ENCODE measurements at places on chromosomes 11 and 22. TPM values are rescaled to one million over a fixed set of nuclear protein-coding genes. Genes with fewer than 3 reads are reported as not detected.

The NRIP3 gene
- 11.1 TPM for total RNA-seq

The SLC35F2 gene
- total RNA-seq, result 42.9 TPM

The DGAT2 gene
- total RNA-seq, result 10.3 TPM

DNA sequence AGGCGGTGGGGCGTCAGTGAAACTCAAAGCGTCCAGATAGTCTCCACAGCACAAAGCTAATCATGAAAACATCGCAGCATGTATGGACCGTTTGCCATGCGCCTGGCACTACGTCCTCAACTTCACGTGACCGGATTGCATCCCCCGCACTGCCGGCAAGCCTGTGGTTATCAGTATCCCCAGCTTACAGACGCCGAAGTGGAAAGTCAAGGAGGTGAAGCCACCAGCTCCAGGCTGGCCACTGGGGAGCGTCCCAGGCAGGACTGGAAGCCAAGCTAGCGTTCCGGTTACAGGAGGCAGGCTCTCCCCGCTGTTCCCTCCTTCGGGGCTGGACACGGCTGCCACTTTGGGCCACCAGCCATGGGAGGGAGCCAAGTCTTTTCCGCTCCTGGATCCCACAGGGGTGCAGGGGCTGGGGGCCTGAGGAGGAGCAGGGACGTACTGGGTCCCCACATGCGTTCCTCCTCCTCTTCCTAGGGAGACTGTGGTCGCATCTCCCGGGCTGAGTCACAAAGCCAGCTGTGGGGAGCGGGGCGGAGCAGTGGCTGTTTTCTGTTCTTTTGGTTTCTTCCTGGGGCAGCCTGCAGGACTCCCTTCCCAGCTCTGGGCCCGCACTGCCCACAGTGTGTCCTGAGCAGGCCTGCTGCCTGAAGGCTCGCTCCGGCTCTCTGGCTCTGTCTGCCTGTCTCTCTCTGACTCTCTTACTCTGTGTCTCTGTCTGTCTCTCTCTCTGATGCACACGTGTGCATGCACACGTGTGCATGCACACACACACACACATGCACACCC is 4.3 kb upstream of the OSBPL5 start:
- peak; percentile 38 for DNase-seq

DNA sequence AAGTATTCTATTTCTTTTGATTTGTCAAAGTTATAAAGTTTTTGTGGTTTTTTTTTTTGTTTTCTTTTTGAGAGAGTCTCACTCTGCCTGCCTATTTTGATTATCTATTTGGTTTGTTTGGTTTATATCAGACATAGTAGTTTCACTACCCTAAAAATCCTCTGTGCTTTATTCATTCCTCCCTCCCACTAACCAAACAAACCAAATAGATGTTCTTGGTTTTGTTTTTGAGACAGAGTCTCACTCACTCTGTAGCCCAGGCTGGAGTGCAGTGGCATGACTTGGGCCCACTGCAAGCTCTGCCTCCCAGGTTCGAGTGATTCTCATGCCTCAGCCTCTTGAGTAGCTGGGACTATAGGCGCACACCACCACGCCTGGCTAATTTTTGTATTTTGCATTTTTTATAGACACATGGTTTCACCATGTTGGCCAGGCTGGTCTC is 67.9 kb downstream of the ENTHD1 start:
- no peak for DNase-seq

DNA sequence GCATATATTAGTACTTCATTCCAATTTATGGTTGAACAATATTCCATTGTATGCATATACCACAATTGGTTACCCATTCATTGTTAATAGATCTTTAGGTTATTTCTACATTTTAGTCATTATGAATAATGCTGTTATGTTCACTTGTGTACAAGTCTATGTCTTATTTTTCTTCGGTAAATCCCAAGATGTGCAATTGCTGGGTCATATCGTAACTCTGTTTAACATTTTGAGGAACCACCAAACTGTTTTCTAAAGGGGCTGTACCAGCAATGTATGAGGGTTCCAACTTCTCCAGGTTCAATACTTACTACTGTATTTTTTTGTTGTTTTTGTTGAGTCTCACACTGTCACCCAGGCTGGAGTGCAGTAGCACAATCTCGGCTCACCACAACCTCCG is 33.1 kb downstream of the NUP98 start:
- DNase-seq, result no peak

DNA sequence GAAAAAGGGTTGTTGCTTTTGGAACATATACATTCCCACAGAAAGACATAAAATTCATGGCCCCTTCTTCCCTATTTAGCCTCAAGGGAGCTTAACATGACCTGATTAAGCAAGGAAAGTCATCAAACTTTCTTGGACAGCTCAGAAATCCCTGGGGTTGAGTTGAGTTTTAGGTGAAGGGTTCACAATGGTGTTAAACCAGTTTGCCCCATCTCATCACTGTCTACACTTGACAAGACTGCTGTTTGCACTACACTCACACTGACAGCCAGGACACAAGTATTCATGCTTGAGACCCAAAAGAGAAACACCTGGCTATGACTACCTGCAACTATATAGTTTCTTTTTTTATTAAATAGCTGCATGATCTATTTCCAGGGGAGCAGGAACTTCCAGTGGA is 209.8 kb upstream of the TMEM45B start:
- no peak for DNase-seq

DNA sequence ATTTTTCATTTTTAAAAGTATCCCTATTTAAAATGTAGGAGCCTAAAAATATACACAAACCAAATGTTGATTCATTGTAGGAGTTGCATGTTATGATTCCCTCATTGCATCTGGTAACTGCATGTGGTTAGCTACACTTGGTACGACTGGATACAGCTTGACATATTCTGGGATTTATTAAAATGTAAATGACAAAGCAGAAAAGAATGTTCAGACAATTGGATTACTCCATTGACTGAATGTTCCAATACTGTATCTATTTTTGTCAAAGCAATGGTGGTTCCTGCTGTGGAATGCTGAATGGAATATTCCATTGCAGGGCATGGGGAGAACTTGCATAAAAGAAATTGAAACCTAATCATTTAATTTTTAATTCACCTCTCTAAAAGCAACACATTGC is 30.8 kb downstream of the BLID start:
- peak; percentile 10 for DNase-seq

GRCh38 chr11:63832336-63832735 is 6.6 kb upstream of the MARK2 start:
- no peak for DNase-seq

- peak; percentile 26 for DNase-seq
These were observed 16.4 kb upstream of the UPK3A start for GRCh38 chr22:45268167-45268957.

- DNase-seq, result no peak
These were observed 3.4 kb downstream of the YPEL4 start for GRCh38 chr11:57646194-57646798.

GRCh38 chr11:78131956-78132355 is 7.5 kb downstream of the ALG8 start:
- DNase-seq, result no peak

- DNase-seq, result no peak
These were observed 13.4 kb downstream of the TTLL12 start for GRCh38 chr22:43173566-43173965.

- DNase-seq, result no peak
These were observed 155.8 kb upstream of the POU2AF2 start for GRCh38 chr11:111089759-111090158.

DNA sequence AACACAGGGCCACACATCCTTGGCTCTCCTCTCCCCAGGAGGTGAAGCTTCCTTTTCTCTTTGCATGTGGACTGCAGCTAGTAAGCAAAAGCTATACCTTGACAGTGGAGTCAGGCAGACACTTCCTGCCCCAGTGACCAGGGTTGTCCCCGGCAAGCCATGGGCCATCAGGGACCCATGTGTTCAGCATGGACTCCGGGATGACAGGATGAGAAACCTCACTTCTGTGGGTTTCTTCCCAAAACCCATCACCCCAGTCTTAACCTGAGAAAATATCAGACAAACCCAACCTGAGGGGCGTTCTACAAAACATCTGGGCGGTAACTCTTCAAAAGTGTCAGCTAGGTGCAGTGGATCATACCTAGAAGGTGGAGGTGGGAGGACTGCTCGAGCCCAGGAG is 40.2 kb downstream of the GNB1L start:
- DNase-seq, result no peak

- no peak for DNase-seq
These were observed 87.8 kb downstream of the APOL5 start for GRCh38 chr22:35805466-35805865.
